ENCODE measurements at places on chromosomes 3 and 15. TPM values are rescaled to one million over a fixed set of nuclear protein-coding genes. Genes with fewer than 3 reads are reported as not detected.

DNA sequence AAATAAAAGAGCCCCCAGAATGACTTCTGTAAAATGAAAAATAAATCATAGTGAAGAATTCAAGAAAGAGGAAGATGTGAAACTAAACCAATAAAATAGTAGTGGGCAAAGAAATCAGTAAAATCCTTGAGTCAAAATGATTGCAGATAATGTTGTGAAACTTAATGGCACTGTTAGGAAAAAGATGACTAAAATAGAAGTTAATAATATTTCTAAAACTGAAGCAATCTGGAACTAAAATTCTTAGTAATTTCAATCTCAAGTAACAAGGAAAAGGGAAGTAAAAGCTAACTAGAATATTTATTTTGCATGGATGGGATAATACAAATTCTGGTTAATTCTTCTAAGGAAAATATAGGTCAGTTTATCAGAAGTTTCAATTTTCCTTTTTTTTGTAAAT is 84.6 kb downstream of the TMCO5A start:
- H3K4me1 ChIP-seq: no peaks in the 10 kb centered on the region
- no peak overlapping the region for H3K4me3 ChIP-seq
- DNase-seq: no peak
- no peaks in the 10 kb centered on the region for H3K27me3 ChIP-seq
- H3K36me3 ChIP-seq: peaks cover 1% of the 10 kb centered on the region

EHHADH gene
- total RNA-seq: 0.70 TPM

DNA sequence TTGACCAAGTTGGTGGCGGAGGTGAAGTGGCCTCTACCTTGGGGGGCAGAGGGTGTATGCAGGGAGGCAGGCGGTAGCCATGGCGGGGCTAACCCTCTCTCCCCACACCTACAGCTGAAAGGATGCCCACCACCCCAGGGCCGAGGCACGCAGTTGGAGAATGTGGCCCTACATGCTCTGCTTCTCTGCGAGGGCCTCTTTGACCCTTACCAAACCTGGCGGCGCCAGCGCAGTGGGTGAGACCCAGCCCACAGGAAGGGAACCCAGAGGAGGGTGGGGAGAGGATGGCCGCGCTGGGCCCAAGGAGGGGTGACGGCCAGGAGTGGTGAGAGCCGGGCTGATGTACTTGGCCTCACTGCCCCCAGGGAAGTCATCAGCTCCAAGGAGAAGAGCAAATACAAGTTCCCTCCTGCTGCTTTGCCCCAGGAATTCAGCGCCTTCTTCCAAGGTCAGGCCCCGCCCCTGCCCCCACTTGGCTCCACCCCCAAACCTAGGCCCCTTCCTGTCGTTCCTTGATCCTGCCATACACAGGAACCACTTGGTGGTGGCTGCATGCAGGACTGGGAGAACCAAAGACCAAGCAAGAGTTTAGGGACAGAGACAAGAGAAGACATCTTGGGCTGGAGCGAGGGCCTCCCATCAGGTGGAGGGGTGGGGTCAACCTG is 9.8 kb downstream of the NBEAL2 start:
- no peaks in the 10 kb centered on the region for H3K27me3 ChIP-seq
- no peak overlapping the region for H3K4me3 ChIP-seq
- H3K27ac ChIP-seq: no peak overlapping the region
- H3K36me3 ChIP-seq: peaks cover 5% of the 10 kb centered on the region

GRCh38 chr3:40585381-40586016 is 60.7 kb downstream of the ZNF621 start:
- DNase-seq: no peak
- H3K4me1 ChIP-seq: peaks cover 31% of the 10 kb centered on the region
- no peaks in the 10 kb centered on the region for H3K27me3 ChIP-seq
- no peaks in the 10 kb centered on the region for H3K36me3 ChIP-seq

DNA sequence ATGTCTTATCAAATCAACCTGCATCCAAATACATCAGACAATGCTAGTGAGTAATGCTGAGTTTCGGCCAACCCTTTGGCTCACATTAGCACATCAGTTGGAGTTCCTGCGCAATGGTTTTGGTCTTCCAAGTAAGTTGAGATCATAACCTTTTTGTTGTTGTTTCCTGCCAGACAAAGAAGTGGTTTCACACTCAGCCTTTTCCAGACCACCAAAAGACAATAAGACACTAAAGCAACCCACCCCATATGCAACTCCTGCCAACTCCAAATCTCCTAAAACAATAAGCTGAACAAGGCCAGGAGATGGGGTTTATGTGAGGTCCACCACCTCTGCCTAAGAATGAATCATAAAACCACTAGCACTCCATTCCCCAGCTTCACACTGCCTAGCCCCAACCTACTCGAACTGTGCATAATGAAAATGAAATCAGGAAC is 177.0 kb downstream of the ERC2 start:
- DNase-seq: no peak
- H3K27ac ChIP-seq: no peak overlapping the region
- H3K4me1 ChIP-seq: peaks cover 2% of the 10 kb centered on the region
- H3K36me3 ChIP-seq: no peaks in the 10 kb centered on the region
- peaks cover 8% of the 10 kb centered on the region for H3K27me3 ChIP-seq

- H3K36me3 ChIP-seq: no peaks in the 10 kb centered on the region
- H3K4me3 ChIP-seq: no peak overlapping the region
- no peaks in the 10 kb centered on the region for H3K27me3 ChIP-seq
- no peak for DNase-seq
Observed at GRCh38 chr3:78976200-78976599, 791.6 kb downstream of the ROBO1 start.

CELSR3 gene
- total RNA-seq: 9.6 TPM

DNA sequence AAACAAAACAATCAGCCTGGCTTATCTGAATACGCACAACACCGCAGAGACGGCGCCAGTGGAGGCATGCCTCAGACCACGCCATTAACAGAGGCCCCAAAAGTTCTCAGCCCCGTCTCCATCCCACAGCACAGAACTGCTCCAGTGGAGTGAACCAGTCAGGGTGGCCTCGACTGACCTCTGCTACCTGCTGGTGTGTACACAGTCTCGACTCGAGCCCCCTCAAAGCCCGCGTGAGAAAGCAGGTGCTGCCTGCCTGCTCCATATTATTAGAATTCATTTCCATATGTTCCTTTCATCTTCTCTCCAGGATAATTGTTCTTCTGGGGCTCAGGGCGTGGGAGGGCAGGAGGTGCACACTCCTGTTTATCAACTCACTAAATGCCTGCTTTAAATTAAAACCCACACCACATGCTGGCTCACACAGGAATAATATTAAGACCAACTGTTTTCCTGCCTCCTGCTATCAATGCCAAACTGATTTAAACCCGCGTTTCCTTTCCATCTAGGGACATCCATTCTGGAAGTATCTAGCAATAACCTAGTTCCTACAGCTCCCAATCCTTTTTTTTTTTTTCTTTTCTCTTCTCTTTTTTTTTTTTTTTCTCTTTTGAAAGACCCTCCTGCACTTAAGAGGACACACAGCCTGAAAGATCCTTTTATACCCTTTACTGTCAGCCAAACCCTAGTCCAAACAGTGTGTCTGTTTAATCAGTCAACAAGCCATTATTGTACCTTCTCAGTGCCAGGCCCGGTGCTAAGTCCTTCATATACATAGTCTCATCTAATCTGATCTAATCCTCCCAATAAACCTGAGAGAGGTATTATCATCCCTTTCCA is 101.2 kb downstream of the TLE3 start:
- no peaks in the 10 kb centered on the region for H3K4me1 ChIP-seq
- DNase-seq: no peak
- H3K27me3 ChIP-seq: peaks cover 21% of the 10 kb centered on the region
- no peak overlapping the region for H3K27ac ChIP-seq

DNA sequence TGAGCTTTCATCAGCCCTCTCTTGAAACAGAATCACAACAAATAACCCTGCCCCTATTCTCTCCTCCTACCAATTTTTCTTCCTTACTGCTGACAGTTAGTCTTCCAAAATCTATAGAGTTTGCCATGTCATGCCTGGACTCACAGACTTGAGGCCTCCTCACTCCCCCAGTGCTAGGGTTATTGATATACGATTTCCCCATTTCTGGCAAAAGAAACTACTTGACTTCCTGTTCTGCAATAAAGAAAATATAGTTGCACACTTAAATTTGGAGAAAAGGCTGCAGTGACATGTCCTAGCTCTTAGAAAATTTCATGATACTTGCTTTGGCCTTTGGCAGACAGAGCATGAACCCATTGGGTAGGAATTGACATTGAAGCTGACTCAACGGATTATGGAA is 75.9 kb downstream of the CYP19A1 start:
- H3K36me3 ChIP-seq: no peaks in the 10 kb centered on the region
- DNase-seq: no peak
- no peak overlapping the region for H3K27ac ChIP-seq
- H3K4me1 ChIP-seq: peaks cover 6% of the 10 kb centered on the region

DNA sequence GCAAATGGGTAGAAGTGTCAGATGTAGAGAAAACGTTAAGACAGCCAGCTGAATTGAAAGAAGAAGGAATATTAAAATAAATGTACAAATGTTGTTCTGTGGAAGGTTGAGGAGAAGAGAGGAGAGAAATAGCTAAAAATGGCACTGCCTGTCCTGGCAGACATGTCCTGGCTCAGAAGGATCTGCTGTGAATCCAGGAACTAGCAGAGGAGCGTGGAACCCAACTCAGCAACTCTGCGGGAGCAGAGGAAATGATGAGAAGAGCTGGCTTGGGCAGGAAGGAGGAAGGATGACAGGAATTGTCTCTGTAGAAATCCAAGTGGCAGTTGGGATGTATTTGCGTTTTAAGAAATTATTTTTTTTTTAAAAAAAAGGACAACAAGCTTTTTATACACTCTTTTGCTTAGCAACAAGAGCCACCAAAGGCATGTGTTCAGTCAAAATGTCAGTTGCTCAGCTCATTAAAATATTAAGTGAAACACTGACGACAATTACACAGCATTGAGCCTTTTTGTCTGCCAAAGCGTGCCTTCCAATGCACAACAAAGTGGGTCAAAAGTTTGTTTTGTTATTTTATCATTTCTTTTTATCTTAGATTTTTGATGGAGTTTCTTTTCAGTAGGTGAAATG is 16.1 kb downstream of the NANOGP8 start:
- H3K27me3 ChIP-seq: no peaks in the 10 kb centered on the region
- no peak overlapping the region for H3K27ac ChIP-seq
- H3K4me1 ChIP-seq: no peaks in the 10 kb centered on the region
- no peak for DNase-seq

CGNL1 gene
- 7.1 TPM for total RNA-seq

GOLGA8K gene
- total RNA-seq: 1.3 TPM

- H3K4me1 ChIP-seq: peaks cover 19% of the 10 kb centered on the region
- H3K4me3 ChIP-seq: no peak overlapping the region
- DNase-seq: no peak
- H3K27ac ChIP-seq: peak overlapping the region; percentile 60
- H3K27me3 ChIP-seq: no peaks in the 10 kb centered on the region
- H3K36me3 ChIP-seq: peaks cover 6% of the 10 kb centered on the region
Observed at GRCh38 chr3:115359536-115359935, 212.4 kb upstream of the ZBTB20 start.

PAK6 gene
- total RNA-seq: not detected

GRCh38 chr15:85551221-85551832 is 170.9 kb downstream of the AKAP13 start:
- no peak for DNase-seq
- peaks cover 19% of the 10 kb centered on the region for H3K4me1 ChIP-seq
- H3K27me3 ChIP-seq: no peaks in the 10 kb centered on the region
- no peak overlapping the region for H3K4me3 ChIP-seq
- no peak overlapping the region for H3K27ac ChIP-seq
- H3K36me3 ChIP-seq: peaks cover 4% of the 10 kb centered on the region

DNA sequence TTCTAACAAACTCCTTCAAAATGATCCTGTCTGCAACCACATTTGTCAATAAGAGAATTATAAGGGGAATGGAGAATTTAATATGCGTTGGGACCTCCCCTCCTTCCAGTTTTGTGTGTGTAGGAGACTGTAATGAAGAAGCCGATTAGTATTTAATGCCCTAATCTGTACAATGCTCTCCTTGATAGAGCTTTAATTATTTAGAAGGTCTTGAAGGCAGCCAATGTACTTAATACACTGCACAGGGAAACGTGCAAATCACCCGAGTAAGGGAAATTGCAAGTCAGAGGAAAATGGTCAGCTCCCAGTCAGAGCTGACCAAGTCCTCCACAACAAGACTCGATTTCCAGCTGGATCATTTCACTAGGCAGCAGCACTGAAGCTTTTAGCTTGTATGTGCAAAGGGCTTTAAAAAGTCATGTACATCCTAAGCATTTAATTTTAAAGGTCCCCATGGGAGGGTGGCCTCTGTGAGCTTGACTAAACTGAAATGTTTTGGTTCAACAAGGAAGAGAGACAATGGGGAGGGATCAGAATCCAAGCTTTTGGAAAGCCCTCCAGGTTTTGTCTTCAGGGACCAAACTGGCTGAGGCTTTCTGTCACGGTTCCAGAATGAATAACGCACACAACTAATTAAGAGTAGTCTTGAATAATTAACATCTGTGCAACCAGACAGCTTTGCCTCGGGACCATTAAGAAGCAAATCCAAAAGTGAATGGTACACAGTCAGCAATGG is 159.8 kb upstream of the MITF start:
- peaks cover 3% of the 10 kb centered on the region for H3K36me3 ChIP-seq
- H3K27ac ChIP-seq: no peak overlapping the region
- H3K4me1 ChIP-seq: no peaks in the 10 kb centered on the region

SEMA3G gene
- not detected for total RNA-seq

- H3K27me3 ChIP-seq: peaks cover 27% of the 10 kb centered on the region
- peaks cover 6% of the 10 kb centered on the region for H3K4me1 ChIP-seq
- no peaks in the 10 kb centered on the region for H3K36me3 ChIP-seq
- peak; percentile 34 for DNase-seq
Observed at GRCh38 chr15:92603278-92603677, 52.3 kb downstream of the FAM174B start.

DNA sequence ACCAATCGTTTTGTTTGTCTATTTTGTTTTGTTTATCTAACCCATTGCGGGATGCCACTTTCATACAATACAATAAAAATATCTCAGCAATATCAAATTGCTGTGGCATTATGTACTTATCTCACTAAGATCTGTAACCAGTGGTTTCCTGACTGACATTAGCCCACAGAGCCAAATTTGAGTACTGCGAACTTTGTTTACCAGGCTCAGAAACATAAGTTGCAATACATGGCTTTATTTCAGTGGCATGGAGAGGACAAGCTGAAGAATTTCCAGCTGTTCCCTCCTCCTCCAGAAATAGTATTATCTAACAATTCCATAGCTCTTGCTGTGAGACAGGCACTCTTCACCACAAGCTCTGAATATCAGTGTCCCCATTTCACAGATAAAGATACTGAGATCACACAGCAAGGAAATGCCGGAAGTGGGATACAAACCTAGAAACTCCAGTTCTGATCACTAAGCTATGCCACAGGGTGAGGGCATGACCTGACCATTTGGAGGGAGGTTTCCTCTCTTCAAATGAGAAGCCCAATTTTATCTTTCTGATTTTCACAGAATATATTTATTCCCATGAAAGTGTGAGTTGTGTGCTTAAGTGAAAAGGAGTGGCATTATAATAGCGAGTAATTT is 469.9 kb upstream of the CBLB start:
- no peaks in the 10 kb centered on the region for H3K27me3 ChIP-seq
- DNase-seq: no peak
- peaks cover 27% of the 10 kb centered on the region for H3K4me1 ChIP-seq

- no peaks in the 10 kb centered on the region for H3K36me3 ChIP-seq
- peaks cover 8% of the 10 kb centered on the region for H3K27me3 ChIP-seq
- no peak overlapping the region for H3K27ac ChIP-seq
- H3K4me3 ChIP-seq: no peak overlapping the region
- peaks cover 6% of the 10 kb centered on the region for H3K4me1 ChIP-seq
- no peak for DNase-seq
Observed at GRCh38 chr3:88434001-88434400, 284.2 kb downstream of the C3orf38 start.

- H3K4me3 ChIP-seq: no peak overlapping the region
- no peaks in the 10 kb centered on the region for H3K27me3 ChIP-seq
- H3K36me3 ChIP-seq: peaks cover 1% of the 10 kb centered on the region
- no peak for DNase-seq
- H3K4me1 ChIP-seq: peaks cover 4% of the 10 kb centered on the region
Observed at GRCh38 chr3:73433079-73433478, 191.7 kb downstream of the PDZRN3 start.

Data from chondrocyte (in vitro differentiated cells).